ENCODE measurements at places on chromosomes 5 and 9.

GRCh38 chr5:158465086-158465972, 606.4 kb upstream of the CLINT1 start:
- DNase-seq, result no peak

GRCh38 chr5:177474846-177475562, 1.6 kb upstream of the DBN1 start:
- DNase-seq, result no peak

- DNase-seq, result no peak
Measured at GRCh38 chr9:21904776-21905175, 89.4 kb downstream of the CDKN2A start.

DNA sequence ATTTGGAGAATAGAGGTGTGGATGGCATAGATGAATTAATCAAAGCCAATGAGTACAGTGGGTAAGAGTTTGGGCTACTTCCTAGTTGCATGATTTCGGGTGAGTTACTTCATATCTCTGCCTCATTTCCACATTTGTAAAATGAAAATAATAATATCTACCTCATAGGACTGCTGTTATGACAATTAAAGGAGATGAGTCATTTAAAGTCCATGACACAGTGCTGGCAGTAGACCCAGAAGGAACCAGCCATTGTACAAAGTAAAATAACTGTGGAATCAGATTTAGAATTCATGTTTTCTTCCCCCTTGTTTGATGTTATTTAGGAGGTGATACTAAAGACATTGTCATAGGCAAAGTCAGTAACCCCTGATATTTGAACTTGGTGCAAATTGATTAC, 139.5 kb upstream of the SLC27A6 start:
- no peak for DNase-seq

DNA sequence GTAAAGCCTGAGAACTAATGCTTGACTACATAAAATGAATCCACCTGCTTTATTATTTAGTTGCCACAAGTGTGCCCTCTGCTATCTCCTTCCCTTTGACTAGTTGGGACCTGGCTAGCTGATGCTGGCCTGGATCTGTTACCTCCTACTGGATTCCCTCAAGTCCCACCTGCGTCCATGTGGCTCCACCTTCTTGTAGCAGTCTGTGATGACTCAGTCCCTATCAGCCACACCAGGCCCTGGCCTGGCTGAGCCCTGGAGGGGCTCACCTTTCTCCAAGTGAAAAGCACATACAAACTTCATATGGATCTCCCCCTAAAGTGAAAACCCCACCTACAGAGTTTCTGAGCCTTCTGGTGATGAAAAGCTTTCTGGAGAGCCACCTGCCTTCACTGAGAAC, 611.4 kb downstream of the SEMA5A start:
- no peak for DNase-seq

Data from activated T-cell treated with anti-CD3 and anti-CD28 coated beads for 4 hours (primary cell).